Stimulated activated CD8-positive, alpha-beta memory T cell treated with anti-CD3 and anti-CD28 coated beads, Interleukin-12 subunit alpha, Interleukin-12 subunit beta, amount 100 ng/mL, for 4 hours (primary cell): ENCODE measurements at places on chromosomes 7 and 10.

DNA sequence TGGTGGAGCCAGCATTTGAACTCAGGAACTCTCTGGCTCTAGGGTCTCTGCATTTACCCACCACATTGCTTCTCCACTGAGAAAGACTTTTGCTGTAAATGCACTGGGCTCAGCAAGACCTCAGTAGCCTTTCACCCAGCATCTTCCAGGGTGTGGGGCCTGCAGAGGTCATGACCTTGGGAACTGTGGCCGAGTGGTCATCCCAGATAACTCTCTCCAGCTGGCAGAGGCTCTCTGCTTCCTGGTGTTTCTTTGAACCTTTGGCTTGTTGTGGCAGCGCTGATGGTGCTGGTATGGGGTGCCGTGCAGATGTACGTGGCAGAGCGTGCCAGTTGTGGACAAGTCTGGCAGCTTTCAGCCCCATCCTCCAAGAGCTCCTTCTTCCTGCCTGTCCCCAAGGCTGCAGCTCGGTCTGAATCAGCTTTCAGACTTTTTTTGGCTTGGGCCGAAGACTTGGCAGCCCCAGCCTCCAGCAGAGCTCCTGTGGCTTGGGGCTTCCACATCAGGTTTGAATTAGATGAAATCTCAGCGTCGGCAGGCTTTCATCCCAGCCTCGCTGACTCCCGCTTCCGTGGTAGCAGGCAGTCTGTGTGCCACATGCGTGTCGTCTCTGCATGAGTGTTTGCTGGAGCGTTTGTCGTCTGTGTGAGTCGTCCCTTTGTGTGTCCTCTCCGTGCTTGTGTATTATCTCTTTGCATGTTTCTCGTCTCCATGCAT lies 21.5 kb downstream of the ADAMTS14 start:
- DNase-seq: no peak

- no peak for DNase-seq
Observed at GRCh38 chr7:6179620-6180343, 92.6 kb downstream of the CYTH3 start.

- no peak for DNase-seq
Observed at GRCh38 chr7:37642028-37642540, 41.5 kb upstream of the GPR141 start.

DNA sequence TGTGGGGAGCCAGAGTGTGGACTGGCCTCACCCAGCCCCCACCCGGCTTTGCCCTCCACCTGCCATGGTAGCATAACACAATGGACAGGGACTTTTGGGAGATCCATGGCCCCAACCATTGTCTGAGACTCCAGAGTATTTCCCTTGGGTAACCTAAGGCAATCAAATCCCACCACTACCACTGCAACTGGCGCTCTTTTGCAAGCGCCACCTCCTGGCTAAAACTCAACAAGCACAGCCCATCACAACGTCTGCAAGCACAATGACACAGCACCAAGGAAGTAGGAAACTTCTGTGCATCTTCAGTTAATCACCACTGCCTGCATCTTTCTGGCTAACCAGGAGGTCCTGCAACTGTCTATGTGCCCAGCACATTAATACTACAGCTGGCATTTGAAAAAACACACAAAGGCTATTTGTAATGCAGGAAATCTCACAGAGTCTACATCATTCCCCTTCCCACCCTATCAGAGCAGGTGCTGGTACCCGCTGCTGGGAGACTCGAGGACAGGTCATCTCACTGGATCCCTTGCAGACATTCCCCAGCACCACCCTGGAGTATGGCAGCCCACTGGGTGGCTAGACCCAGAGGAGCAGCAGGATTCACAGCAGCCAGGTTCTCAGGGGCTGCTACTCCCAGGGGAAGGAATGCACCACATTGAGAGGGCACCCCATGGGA lies 27.7 kb downstream of the ANKRD26 start:
- DNase-seq: no peak

DNA sequence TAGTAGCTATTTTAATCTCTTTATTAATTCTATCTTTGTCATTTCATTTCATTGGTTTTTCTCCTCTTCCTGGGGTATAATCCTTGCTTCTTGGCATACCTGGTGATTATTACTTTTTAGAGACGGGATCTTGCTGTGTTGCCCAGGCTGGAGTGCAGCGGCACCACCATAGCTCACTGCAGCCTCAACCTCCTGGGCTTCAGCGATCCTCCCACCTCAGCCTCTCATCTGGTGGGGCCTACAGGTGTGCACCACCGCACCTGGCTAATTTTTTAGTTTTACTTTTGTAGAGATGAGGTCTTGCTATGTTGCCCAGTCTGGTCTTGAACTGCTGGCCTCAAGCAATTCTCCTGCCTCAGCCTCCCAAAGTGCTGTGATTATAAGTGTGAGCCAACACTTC lies 22.0 kb upstream of the OCM2 start:
- DNase-seq: no peak

- DNase-seq: no peak
Observed at GRCh38 chr10:50473756-50474155, 150.0 kb downstream of the SGMS1 start.

DNA sequence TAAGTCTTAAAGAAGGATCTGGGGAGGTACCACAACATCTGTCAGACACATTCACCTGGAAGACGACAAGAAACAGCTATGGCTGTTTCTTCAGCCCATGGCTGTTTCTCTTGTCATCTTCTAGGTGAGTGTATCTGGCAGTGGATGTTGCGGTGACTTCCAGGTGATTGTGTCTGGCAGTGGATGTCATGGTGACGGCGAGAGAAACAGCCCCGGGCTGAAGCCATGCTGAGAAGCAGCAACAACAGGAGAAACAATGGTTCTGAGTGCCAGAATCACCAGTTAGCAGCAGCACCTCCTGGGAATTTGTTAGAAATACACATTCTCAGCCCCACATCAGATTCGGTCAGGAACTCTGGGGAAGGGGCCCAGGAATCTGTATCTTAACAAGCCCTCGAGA lies 68.6 kb upstream of the SYPL1 start:
- DNase-seq: no peak

DNA sequence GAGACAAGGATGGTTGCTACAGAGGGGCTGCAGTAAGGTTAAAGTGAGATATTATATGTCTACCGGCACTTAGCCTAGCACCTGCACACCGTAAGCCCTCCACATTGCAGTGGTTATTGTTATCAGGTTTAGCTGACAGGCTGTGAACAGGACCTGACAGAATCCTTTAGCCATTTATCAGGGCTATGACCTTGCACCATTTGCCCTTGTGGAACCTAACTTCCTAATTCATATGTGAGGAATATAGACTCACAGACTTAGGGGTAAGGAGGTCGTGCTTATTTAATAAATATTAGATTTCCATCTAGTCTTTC lies 10.1 kb downstream of the NCOA4 start:
- DNase-seq: no peak

DNA sequence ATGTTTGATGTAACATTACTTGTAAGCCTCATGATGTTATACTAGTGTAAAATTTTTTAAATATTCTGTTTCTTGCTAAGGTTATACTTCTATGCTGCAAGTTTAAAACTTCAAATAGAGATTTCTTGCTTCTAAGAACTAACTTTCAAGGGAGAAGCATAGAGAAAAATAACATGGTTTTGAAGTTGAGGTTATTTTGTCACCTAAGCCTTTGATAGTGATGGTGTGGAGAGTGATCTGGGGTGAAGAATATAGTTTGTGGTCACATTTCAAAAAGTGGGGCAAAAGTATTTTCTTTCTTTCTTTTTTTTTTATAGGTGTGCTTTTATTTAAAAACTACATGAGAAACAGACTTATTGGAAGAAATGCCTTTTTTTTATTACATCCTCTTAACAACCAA lies 162.4 kb downstream of the GATA3 start:
- DNase-seq: no peak

DNA sequence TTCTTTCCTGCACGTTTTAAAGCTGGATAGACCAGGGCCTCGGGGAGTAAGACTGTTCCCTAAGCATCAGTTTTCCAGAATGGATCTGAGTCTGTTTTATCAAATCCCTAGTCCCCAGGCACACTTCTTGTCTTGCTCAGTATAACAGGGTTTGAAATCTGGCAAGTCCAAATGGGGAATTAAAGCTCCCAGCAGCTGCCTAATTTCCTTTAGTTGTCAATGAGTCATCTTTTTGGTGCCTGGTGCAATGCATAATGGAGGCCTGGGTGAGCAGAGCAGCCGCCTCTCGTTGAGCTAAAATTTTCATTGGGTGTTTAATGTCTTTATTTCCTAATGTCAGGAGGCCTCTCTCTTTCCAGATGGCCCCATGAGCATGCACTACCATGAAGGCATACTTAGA lies 87.9 kb downstream of the STRA8 start:
- no peak for DNase-seq

- no peak for DNase-seq
Observed at GRCh38 chr10:8070440-8070839, 16.0 kb downstream of the GATA3 start.

DNA sequence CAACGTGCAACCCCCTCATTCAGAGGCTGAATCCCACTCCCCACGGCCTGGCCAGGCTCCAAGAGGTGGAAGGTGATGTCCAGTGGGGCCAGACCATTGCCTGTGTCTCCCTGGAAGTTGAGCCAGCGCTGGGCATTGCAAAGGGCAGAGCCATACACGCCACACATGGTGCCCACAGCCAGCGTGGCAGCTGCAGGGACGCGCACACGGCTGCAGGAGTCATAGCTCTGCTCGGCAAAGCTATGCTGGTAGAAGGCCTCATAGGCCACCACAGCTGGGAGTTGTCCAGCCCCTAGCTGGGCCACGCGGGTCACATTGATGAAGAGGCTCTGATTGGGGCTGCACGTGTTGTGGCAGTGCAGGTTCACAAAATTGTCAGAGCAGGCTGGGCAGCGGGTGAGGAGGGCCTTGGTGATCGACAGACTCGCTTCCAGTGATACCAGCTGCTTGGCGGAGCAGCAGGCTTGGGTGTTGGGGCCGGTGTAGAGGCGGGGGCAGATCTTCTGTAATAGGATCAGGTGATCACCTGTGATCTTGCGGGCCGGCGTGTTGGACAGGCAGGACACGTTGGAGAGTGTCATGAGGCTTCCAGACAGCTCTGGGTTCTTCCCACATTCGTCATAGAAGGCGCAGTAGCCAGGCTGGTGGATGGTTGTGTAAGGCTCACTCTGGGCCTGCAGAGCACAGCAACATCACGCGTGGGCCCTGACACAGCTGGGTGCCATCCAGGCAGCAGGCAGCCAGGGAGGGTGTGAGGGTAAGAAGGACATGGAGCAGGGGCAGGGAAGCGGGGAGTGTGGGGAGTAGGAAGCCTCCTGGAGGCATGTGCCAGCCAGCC lies 1.2 kb downstream of the NPC1L1 start:
- no peak for DNase-seq

- no peak for DNase-seq
Observed at GRCh38 chr10:51171946-51172345, 97.7 kb downstream of the PRKG1 start.
